Cardiac muscle cell (in vitro differentiated cells and primary cell): ENCODE measurements at places on chromosomes 2 and 18.

GRCh38 chr18:44568342-44568741 lies 112.3 kb upstream of the SETBP1 start:
- no peak overlapping the region for H3K27ac ChIP-seq
- no peaks in the 10 kb centered on the region for H3K27me3 ChIP-seq
- no peak overlapping the region for H3K4me3 ChIP-seq
- peaks cover 8% of the 10 kb centered on the region for H3K4me1 ChIP-seq

DNA sequence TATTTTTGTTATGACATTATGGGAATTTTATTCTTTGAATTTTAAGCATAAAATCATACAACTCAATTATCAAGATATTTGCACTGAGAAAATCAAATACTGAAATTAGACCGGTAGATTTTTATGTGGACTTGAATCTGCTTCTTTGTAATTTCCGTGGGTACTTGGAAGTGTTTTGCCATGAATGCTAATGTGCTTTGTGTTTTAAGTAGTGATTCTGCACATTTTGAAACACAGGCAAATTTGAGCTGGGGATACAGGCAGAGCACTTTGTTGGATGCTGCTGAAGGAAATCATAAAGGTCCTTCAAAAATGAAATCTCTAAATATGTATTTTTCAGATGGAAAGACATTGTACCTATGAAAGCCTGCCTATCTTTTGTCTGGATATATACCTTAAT lies 446.3 kb upstream of the POU3F3 start:
- H3K4me1 ChIP-seq: no peaks in the 10 kb centered on the region
- no peak overlapping the region for H3K27ac ChIP-seq
- H3K27me3 ChIP-seq: no peaks in the 10 kb centered on the region
- no peak overlapping the region for H3K4me3 ChIP-seq
- no peak for DNase-seq

- H3K36me3 ChIP-seq: no peaks in the 10 kb centered on the region
- no peaks in the 10 kb centered on the region for H3K27me3 ChIP-seq
- DNase-seq: no peak
Observed at GRCh38 chr2:141929331-141930252, 201.2 kb downstream of the LRP1B start.

DNA sequence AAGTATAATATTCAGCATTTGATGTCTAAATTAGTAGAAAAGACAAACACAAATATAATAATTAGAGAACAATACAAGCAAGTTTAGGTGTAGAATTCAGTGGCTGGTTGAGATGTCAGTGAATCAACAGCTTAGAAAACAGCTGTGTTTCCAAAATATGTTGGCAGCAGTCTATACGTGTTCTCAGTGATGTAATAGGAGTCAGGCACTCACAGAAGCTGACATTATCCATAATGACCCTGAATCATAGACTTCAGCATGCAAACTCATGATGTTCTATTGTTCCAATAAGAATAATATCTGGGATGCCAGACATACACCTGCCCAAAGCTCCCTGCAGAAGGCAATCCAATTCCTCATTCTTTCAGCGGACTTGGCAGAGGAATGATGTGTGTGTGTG lies 164.7 kb downstream of the SLC8A1 start:
- no peak overlapping the region for H3K4me3 ChIP-seq
- H3K4me1 ChIP-seq: peaks cover 50% of the 10 kb centered on the region
- H3K36me3 ChIP-seq: no peaks in the 10 kb centered on the region
- H3K27me3 ChIP-seq: no peaks in the 10 kb centered on the region
- no peak for DNase-seq

DNA sequence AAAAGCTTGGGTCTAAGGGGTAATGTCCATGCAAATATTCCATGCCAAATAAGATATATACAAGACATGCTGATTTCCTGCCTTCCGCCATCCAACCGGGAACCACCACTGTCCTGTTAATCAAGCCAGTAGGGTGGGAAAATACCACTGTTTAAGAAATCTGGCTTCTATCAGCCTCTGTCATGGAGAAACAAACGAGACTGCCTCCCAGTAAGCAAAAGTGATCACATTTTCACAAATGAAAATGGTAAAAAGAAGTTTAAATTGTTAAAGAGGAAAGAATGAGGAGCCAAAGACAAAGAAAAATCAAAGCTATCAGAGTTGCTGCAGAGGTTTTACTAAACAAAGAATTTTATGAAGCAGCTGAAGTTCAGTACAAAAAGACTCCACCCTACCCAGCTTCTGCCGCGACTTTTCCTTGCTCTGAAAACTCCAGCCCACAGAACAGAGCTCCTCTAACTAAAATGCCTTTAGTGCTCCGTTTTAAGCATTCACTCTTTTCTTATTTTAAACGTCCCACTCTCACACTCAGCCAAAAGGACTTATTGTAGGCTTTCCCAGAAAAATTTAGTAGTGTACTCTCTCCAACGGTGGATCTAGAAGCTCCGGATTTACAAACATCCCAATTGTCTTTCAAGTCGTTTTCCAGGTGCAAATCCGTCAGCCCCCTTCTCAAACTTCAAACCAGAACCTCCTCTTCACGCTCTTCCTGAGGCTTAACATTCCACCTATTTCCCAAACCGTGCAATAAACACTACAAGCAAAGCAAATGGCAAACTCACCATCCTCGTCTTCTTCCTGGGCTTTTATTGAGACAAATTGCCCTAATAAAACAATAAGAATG lies 613 bp downstream of the COL5A2 start:
- DNase-seq: peak; percentile 56
- peaks cover 5% of the 10 kb centered on the region for H3K27me3 ChIP-seq
- peak overlapping the region; percentile 64 for H3K4me3 ChIP-seq
- H3K36me3 ChIP-seq: no peaks in the 10 kb centered on the region

- no peaks in the 10 kb centered on the region for H3K36me3 ChIP-seq
- DNase-seq: no peak
- no peaks in the 10 kb centered on the region for H3K4me1 ChIP-seq
- no peak overlapping the region for H3K4me3 ChIP-seq
- no peak overlapping the region for H3K27ac ChIP-seq
Observed at GRCh38 chr2:157749684-157750083, 121.0 kb upstream of the ACVR1C start.

GRCh38 chr2:12502759-12503158 lies 214.0 kb upstream of the TRIB2 start:
- no peaks in the 10 kb centered on the region for H3K4me1 ChIP-seq
- no peak overlapping the region for H3K27ac ChIP-seq
- H3K27me3 ChIP-seq: no peaks in the 10 kb centered on the region
- no peak overlapping the region for H3K4me3 ChIP-seq

GRCh38 chr18:78799382-78800089 lies 180.1 kb upstream of the SALL3 start:
- no peaks in the 10 kb centered on the region for H3K27me3 ChIP-seq
- no peaks in the 10 kb centered on the region for H3K4me1 ChIP-seq
- no peak overlapping the region for H3K4me3 ChIP-seq

DNA sequence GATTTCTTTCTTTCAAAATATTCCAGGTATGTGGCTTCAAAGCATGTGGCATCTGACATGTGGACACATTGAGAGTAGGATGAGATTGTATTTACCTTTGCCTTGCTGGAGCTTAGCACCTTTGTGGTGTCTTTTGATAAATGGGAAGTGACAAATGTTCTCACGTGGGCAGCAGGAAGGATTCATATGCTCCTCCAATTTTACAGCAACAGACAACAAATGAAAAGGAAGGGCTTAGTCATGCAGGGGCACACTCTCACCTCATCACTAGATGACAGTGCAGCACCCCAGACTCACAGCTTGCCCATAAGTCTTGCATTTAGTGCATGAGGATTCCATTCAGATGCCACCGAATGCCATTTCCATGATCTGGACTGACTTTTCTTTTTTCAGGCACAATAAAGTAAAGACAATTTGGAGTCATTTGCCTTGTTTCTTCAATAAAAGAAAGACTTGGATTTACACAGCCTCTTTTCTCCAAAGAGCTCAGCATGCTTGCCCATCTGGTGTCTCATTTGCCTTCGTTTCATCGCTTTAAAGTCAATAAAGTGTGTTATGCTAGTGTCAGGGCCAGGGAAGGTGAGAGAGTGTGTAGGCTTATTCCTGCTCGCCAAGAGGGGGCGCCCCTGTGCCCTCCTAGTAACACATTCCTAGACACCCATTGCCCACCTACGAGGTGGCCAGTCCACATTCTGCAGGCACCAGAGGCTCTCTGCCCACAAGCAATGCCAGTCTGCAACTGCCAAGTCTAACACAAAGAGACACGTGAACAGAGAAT lies 39.6 kb upstream of the DAPL1 start:
- H3K4me1 ChIP-seq: no peaks in the 10 kb centered on the region
- H3K27me3 ChIP-seq: no peaks in the 10 kb centered on the region
- no peaks in the 10 kb centered on the region for H3K36me3 ChIP-seq
- no peak overlapping the region for H3K27ac ChIP-seq

- no peak for DNase-seq
- no peaks in the 10 kb centered on the region for H3K36me3 ChIP-seq
- H3K4me3 ChIP-seq: no peak overlapping the region
- no peaks in the 10 kb centered on the region for H3K4me1 ChIP-seq
Observed at GRCh38 chr2:222998459-222998858, 53.5 kb upstream of the KCNE4 start.

GRCh38 chr2:170950221-170950761 lies 21.2 kb downstream of the GORASP2 start:
- H3K27ac ChIP-seq: no peak overlapping the region
- peaks cover 57% of the 10 kb centered on the region for H3K36me3 ChIP-seq
- no peak overlapping the region for H3K4me3 ChIP-seq
- no peaks in the 10 kb centered on the region for H3K27me3 ChIP-seq
- H3K4me1 ChIP-seq: no peaks in the 10 kb centered on the region

GRCh38 chr2:26982102-26982742 lies 11.8 kb downstream of the MAPRE3 start:
- H3K27me3 ChIP-seq: no peaks in the 10 kb centered on the region
- peak; percentile 83 for DNase-seq
- no peaks in the 10 kb centered on the region for H3K36me3 ChIP-seq
- no peak overlapping the region for H3K4me3 ChIP-seq

DNA sequence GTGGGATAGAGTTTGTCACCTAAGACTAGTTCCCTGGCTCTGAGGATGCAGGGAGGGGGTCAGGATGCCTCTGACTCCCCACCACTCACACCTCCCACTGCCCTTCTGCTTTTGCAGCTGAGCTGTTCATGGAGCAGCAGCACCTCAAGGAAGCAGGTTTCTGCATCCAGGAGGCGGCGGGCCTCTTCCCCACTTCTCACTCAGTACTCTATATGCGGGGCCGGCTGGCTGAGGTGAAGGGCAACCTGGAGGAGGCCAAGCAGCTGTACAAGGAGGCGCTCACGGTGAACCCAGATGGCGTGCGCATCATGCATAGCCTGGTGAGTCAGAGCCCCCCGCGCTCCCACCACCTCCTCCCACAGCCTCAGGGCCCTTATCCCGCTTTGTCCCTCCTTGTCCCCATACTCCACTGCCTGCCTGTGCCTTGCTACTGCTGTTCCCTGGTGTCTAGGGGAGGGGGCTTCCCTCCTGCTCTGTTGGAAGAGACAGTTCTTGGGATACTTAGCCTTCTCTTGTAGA lies 94.4 kb downstream of the STPG4 start:
- peaks cover 12% of the 10 kb centered on the region for H3K4me1 ChIP-seq
- H3K27ac ChIP-seq: no peak overlapping the region
- DNase-seq: no peak
- no peaks in the 10 kb centered on the region for H3K36me3 ChIP-seq

GRCh38 chr2:175251425-175252041 lies 70.0 kb upstream of the ATP5MC3 start:
- H3K27ac ChIP-seq: no peak overlapping the region
- H3K36me3 ChIP-seq: no peaks in the 10 kb centered on the region
- no peak overlapping the region for H3K4me3 ChIP-seq

DNA sequence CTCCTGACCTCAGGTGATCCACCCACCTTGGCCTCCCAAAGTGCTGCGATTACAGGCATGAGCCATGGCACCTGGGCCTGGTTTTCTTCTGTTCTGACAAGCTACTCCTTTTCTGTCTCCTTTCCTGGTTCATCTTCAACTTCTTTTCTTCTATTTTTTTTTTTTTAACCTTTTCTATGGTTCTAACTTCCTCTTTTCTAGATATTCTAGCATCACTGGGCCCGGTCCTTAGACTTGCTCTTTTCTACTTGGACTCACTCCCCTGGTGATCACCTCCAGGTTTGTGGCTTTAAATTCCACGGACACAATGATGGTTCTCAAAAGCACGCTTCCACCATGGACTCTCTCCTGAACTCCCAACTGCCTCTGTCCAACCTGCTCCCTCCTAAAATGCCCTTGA lies 2.0 kb downstream of the EIF2AK2 start:
- no peak overlapping the region for H3K4me3 ChIP-seq
- H3K27me3 ChIP-seq: no peaks in the 10 kb centered on the region
- no peak for DNase-seq
- H3K27ac ChIP-seq: no peak overlapping the region
- peaks cover 4% of the 10 kb centered on the region for H3K4me1 ChIP-seq

GRCh38 chr2:52342458-52342857 lies 1310.5 kb upstream of the NRXN1 start:
- no peak overlapping the region for H3K4me3 ChIP-seq
- peaks cover 45% of the 10 kb centered on the region for H3K4me1 ChIP-seq
- H3K27ac ChIP-seq: no peak overlapping the region
- no peaks in the 10 kb centered on the region for H3K27me3 ChIP-seq

DNA sequence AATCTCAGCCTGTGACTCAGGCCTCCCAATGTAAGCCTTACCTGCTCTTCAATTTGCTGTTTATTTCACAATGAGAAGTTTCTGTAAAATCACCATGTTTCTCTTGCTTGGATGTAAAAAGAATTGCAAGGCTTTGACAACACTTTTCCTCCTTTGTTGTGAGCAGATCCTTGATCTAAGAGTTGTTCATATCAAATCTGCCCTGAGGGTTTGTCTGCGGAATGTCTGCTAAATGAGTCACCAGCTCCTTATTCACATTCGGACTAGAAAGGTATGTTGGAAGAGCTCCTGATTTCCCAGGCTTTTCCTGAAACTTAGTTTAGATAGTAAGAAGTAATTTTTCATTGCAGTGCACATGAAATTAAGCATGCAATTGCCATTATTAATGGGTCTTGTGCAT lies 268.2 kb upstream of the TCF4 start:
- peak; percentile 66 for DNase-seq
- no peaks in the 10 kb centered on the region for H3K27me3 ChIP-seq
- no peaks in the 10 kb centered on the region for H3K36me3 ChIP-seq
- no peak overlapping the region for H3K4me3 ChIP-seq
- no peak overlapping the region for H3K27ac ChIP-seq

GRCh38 chr2:11770531-11771188 lies 24.2 kb downstream of the LPIN1 start:
- no peak for DNase-seq
- no peak overlapping the region for H3K4me3 ChIP-seq
- no peaks in the 10 kb centered on the region for H3K27me3 ChIP-seq
- H3K36me3 ChIP-seq: peaks cover 64% of the 10 kb centered on the region
- H3K27ac ChIP-seq: no peak overlapping the region

GRCh38 chr2:237869343-237870102 lies 10.1 kb downstream of the RAMP1 start:
- no peaks in the 10 kb centered on the region for H3K4me1 ChIP-seq
- no peaks in the 10 kb centered on the region for H3K36me3 ChIP-seq
- no peak overlapping the region for H3K4me3 ChIP-seq
- no peak overlapping the region for H3K27ac ChIP-seq

DNA sequence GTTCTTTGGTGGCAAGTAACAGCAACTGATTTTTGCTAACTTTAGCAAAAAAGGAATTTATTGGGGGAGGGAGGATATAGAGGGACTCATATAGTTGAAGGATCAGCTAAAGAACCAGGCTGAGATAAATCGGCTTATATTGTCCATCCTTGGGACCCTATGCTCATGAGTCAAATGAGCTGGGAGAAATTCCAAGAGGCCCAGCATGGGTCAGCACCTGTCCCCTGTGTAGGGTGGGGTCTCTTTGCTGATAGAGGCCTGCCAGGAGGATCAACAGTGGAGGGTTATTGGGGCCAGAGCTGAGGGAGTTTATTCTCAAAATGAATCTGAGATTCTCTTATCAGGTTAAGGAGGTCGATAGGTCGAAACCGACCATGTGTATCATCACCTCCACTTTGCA lies 97.2 kb downstream of the VAPA start:
- H3K27ac ChIP-seq: no peak overlapping the region
- no peaks in the 10 kb centered on the region for H3K27me3 ChIP-seq
- no peak for DNase-seq
- H3K4me1 ChIP-seq: peaks cover 3% of the 10 kb centered on the region
- no peak overlapping the region for H3K4me3 ChIP-seq
- H3K36me3 ChIP-seq: no peaks in the 10 kb centered on the region
